ENCODE measurements at places on chromosomes 7 and 10.

DNA sequence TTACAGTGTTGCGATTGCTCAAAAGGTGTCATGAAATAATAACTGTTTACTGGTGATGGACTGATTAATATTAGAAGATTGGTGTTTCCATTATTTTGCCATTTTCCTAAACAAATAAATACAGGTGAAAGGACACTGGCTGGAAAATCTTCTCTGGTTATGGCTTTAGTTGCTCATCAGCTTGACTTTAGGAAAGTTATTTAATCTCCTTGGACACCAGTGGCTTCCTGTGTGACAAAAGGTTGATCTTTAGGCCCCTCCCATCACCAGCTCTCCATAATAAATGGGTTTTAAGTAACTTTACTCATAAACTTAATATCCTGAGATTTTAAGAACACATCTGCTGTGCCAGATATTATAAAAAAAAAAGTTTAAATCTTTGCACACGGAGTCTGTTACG lies 737 bp downstream of the CABCOCO1 start:
- no peak for DNase-seq

DNA sequence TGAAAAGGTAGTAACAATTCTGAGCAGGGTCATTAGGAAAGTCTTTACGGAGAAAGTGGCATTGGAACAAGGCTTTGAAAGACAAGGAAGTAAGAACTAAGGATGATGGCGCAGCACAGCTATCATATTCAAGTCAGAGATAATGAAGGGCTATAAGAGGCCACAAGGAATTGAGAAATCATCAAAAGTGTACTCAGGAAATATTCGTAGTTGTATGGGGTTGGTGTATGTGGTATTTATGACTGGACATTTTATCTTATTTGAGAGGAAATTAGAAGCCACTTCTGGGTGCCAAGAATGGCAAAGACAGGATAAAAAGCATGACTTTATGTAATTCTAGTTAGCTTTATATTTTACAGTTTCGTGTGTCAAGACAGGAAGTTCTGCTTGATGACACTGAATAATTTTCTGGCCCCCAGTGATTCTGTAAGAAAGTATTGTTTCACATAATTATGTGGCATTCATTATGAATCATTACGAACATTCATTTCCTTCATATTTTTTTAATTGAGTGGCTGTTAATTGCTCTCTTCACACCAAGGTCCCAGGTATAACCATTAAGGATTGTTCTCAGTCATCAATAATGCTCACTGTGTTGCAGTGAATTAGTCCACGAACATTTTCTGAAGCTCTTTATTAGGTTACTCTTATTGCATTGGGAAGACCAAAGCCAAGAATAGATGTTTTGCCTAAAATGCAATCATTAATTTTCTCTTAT lies 244.3 kb downstream of the PHF14 start:
- no peak for DNase-seq

DNA sequence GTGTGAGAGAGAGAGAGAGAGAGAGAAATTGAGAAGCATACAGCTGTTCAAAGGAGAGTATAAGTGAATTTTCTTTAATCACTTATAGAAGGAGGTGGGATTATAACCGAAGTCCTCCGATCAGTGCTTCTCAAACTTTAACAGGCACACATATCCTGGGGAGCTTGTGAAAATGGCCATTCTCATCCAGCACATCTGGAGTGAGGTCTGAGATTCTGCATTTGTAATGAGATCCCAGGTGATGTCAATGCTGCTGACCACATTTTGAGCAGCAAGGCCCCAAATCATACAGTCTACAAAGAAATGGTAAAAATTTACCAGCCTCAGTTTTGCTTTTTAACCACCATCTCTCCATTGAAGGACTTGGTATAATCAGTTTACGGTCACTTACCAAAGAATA lies 219.0 kb downstream of the PTEN start:
- DNase-seq = no peak

GRCh38 chr10:113199459-113199858 lies 249.4 kb downstream of the TCF7L2 start:
- DNase-seq = no peak

DNA sequence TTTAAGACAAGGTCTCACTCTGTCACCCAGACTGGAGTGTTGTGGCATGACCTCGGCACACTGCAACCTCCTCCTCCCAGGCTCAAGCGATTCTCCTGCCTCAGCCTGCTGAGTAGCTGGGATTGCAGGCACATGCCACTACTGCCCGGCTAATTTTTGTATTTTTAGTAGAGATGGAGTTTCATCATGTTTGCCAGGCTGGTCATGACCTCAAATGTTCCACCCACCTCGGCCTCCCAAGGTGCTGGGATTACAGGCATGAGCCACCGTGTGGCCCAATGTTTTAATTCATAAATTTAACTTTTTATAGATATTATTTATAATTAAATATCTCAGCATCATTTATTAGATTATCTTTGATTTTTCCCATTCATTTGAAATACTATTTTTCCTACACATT lies 658.0 kb upstream of the NRG3 start:
- DNase-seq = no peak

- DNase-seq = no peak
Measured at GRCh38 chr7:48781752-48782151, 142.6 kb upstream of the CDC14C start.

GRCh38 chr7:156666368-156667109 lies 26.0 kb downstream of the RNF32 start:
- DNase-seq = no peak

Measured in stimulated activated CD8-positive, alpha-beta memory T cell treated with anti-CD3 and anti-CD28 coated beads, Interleukin-7, amount 100 ng/mL, for 4 hours (primary cell).